ENCODE measurements at places on chromosomes 11 and 22.

GRCh38 chr22:43272301-43272700 lies 70.9 kb downstream of the SCUBE1 start:
- DNase-seq = no peak

- DNase-seq = no peak
Measured at GRCh38 chr11:44263738-44264437, 46.1 kb downstream of the ALX4 start.

GRCh38 chr11:132131961-132132360 lies 761.5 kb downstream of the NTM start:
- no peak for DNase-seq

DNA sequence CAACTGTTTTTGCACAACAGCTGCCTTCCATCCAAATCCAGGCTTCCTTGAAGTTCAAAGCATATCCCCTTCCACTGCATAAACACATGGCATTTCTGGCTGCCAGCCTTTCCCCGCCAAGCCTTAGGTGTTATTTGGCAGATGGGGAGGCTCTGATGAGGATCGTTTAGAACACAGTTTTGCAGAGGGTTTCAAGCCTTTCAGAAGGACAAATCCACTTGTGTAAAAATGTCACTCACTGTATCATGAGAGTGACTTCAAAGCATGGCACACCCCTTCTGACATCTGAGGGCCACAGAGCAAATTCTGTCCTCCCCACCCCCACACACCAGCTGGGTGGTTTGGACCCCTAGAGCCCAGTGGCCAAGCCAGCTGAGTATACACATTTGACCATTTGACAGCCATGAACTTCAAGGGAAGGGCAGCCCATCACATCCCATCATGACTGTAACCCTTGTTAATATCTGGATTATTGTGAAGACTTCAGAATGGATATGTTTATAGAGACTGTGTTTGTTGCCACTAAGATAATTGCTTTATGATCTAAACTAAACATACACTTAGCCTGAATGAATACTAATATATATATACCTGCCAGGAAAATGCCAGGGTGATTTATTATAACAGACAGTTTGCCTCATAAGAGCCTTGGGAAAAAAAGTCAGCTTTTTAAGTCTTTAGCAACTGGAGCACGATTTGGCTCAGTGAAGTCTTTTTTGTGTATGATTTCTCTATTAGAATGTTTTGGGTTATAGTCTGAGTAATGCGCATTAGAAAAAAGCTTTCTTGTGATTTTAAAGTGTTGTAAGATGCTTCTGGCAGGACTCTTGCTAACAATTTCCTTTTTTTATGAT lies 31.9 kb downstream of the FBLN1 start:
- DNase-seq = no peak

DNA sequence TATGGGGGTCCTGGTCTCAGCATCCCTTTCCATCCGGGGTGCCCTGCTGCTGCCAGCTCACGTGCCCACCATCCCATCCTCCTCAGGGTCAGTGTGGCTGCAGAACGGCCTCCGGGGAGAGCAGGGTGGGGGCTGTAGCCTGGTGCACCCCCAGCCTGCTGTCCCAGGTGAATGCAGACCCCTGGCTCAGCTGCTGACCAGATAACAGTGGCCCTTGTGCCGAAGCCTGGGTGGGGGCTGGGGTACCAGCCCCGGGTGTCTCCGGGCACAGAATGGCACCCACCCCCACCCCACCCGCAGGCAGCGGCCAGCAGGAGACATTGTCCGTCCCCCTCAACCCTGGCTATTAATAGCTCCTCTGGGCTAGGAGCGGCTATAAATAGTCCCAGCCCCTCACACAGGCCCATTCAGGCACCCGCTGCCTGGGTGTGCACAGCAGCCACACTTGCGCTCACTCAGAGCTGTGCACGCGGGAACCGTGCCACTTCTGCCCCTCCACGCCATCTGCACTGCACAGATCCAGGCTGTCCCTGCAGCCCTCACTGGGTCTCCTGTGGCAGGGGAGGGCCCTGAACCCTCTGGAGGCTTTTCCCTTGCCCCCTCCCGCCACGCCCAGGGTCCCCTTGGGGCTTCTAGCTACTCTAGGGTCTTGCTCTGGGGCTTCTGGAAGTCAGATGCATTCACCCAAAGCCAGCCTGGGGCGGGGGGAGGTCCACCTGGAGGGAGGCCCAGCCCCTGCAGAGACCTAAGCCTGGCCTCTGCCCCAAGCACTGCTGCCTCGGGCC lies 18.7 kb downstream of the CRELD2 start:
- DNase-seq = peak; percentile 52

DNA sequence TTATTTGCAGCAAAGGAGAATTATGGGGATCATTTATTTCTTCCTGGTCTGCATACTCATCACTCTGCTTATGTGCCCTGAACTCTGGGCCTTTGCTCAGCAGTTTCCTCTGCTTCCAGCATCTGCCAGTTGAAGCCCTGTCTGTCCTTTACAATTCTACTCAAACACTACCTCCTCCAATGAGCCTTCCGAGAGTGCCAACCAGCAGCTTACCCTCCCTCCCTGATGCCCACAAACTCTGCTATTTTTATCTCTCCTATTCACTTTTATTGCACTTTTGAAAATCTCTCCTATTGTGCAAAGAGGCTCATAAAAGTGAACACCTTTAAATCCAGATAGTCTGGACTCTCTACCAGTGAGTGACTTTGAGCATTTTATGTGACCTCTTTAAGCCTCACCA lies 3.6 kb upstream of the ME3 start:
- DNase-seq = no peak
